ENCODE measurements at places on chromosomes 1 and 21.

DNA sequence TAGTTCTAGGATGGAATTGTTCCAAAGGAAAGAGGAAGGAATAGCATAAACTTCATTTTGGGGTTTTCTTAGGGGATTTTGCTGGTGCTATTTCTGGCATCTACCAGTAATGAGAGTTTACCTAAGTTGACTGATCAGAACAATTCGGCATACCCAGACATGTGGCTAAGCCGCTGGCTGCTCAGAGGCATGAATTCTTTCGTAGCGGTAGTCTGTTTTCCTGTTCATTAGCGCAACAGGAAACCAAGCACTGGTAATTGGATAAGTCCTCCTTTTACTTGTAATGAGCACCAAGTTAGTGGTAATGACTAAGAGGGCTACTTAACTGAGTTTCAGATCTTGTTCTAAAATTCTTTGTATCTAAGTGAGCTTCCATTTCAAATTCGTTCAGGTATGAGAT lies 38.6 kb downstream of the C21orf91 start:
- DNase-seq, result no peak

DNA sequence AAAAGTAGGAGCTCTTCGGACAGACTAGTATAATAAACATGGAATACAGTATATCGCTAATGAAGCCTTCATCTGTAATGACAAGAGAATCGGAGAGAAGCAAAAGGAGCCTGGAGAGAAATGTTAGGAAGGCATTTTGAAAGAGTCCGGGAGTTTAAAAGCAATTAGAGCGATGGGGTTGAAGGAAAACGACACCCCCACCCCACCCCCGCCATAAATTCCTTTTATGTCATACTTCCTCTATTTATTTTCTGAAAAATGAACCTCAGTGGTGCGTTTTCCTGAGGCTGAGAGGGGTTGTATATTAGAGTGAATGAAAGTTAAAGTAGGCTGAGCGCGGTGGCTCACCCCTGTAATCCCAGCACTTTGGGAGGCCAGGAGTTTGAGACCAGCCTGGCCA lies 635 bp upstream of the APH1A start:
- DNase-seq, result no peak

DNA sequence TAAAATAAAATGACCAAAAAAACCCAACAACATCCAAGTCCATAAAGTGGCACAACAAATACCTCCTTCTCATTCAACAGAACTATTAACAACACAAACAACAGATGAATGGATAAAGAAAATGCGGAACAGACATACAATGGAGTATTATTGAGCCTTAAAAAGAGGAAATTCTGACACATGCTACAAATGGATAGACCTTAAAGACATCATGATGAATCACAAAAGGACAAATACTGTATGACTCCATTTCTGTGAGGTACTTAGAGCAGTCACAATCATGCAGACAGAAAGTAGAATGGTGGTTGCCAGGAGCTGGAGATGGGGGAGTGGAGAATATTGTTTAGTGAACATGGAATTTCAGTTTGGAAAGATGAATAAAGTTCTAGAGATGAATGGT lies 42.6 kb downstream of the EYA3 start:
- DNase-seq, result no peak

DNA sequence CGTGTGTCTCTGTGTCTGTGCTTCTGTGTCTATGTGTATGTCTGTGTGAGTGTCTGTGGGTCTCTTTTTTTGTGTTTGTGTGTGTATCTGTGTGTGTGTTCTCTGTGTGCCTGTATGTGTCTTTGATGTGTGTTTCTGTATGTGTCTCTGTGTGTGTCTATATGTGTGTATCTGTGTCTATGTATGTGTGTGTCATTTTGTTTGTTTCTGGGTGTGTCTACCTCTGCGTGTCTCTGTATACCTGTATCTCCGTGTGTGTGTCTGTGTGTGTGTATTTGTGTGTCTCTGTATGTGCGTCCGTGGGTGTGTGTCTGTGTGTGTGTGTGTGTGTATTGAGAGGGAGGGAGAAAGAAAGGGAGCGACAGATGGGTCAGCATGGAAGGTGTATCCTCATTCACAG lies 106.3 kb upstream of the TRABD2B start:
- DNase-seq, result no peak

All from EL (cell line).